ENCODE measurements at places on chromosomes 3 and 15. TPM values are rescaled to one million over a fixed set of nuclear protein-coding genes. Genes with fewer than 3 reads are reported as not detected.

TEX55 gene
- not detected for total RNA-seq

SLC6A20 gene
- not detected for total RNA-seq

GPR149 gene
- not detected for total RNA-seq

- no peak for DNase-seq
- peaks cover 27% of the 10 kb centered on the region for H3K27me3 ChIP-seq
- no peaks in the 10 kb centered on the region for H3K36me3 ChIP-seq
- H3K4me1 ChIP-seq = no peaks in the 10 kb centered on the region
- no peak overlapping the region for H3K27ac ChIP-seq
Measured at GRCh38 chr15:39433376-39433775, 147.5 kb upstream of the THBS1 start.

Measured in CD4-positive, CD25-positive, alpha-beta regulatory T cell (primary cell).